ENCODE measurements at places on chromosomes 16 and 17. TPM values are rescaled to one million over a fixed set of nuclear protein-coding genes. Genes with fewer than 3 reads are reported as not detected.

RAI1 gene
- polyA plus RNA-seq = 2.6 TPM

TNFSF13 gene
- polyA plus RNA-seq = 2.1 TPM

AANAT gene
- polyA plus RNA-seq = not detected

GRCh38 chr17:28166478-28166877 lies 124.0 kb downstream of the NLK start:
- DNase-seq = no peak

ARL5C gene
- not detected for polyA plus RNA-seq

NLRC3 gene
- polyA plus RNA-seq = not detected

DNA sequence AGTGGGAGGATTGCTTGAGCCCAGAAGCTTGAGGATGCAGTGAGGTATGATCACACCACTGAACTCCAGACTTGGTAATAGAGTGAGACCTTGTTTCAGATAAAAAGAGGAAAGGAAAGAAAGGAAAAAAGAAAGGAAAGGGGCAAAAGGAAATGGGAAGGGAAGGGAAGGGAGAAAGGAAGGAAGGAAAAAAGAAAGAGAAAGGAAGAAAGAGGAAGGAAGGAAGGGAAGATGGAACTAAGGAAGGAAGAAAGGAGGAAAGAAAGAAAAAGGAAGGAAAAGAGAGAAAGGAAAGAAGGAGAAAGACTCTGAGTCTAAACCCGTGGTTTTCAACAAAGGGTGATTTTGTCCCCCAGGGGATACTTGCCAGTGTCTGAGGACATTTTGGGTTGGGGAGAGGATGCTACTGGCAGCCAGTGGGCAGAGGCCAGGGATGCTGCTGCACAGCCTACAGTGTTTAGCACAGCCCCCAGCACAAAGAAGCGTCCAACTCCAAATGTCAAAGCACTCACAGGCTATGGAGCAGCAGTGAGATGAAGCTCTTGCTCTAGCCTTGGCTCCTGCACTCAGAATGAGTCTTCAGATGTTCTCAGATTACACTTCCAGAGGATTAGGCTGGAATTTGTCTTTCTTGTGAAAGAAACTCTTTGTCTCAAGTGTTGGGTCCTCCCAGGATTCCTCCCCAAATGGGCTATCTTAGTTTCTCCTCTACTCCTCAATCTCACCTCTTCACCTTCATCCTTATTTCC lies 64.2 kb downstream of the BMERB1 start:
- DNase-seq = no peak

- no peak for DNase-seq
Observed at GRCh38 chr16:46873201-46873600, 11.0 kb upstream of the GPT2 start.

SLC12A3 gene
- polyA plus RNA-seq = not detected

HSF5 gene
- not detected for polyA plus RNA-seq

DNA sequence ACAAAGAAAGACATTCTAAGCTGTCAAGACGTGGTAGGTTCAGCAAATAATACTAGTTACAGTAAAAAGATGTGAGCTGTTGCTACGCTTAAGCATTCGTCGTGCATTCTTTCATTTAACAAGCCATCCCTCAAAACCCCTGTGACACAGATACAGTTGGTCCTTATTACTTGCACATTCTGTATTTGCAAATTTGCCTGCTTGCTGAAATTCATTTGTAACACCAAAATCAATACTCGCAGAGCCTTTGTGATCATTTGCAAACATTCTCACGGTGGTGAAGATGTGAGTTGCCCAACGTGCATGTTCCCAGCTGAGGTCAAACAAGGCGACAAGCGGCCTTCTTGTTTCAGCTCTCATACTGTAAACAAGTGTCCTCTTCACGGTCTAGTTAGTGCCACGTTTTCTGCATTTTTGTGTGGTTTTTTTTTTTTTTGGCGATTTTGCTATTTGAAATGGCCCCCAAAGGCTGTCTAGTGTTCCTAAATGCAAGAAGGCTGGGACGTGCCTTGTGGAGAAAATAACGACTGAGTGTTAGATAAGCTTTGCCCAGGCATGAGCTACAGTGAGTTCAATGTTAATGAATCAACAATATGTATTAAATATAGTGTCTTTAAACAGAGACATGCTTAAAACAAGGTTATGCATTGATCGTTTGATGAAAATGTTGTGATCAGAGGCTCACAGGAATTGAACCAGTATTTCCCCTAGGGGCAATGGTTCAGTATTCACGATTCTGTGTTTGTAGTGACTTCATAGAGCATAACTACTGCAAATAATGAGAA lies 84.1 kb downstream of the RAB11FIP4 start:
- no peak for DNase-seq

GRCh38 chr17:29749045-29749825 lies 126.5 kb upstream of the CORO6 start:
- DNase-seq = no peak

DNA sequence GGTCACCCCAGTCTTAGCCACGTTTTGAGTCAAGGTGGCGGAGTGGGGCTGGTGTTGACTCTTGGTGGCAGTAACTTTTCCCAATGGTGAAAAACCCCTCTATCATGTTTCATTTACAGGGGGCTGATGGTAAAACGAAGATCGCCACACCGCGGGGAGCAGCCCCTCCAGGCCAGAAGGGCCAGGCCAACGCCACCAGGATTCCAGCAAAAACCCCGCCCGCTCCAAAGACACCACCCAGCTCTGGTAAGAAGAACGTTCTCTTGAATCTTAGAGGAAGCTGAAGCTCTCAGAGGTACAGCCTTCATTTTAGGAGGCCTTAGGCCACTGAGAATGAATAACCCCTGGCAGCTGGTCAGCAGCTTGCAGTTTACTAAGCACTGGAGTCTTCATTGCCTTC lies 7.7 kb upstream of the STH start:
- no peak for DNase-seq

PRDM7 gene
- not detected for polyA plus RNA-seq

GRCh38 chr17:58414596-58414997 lies 2.7 kb downstream of the RNF43 start:
- DNase-seq = no peak

DNA sequence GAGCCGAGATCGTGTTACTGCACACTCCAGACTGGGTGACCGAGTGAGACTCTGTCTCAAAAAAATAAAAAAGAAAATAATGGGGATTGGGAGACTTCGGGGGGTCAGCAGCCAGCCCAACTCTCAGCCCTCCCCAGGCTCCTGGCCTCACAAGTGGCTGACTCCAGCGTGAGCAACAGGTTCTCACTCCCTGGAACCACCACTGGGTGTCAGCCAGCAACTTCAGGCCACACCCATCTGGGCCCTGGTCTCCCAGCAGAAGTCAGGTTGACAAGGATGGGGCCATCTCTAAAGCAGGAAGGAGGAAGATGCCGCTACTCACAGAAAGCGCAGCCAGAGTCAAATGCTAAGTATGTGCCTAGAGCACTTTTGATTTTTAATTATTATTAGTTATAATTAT lies 139.4 kb downstream of the C16orf78 start:
- DNase-seq = peak; percentile 63

- no peak for DNase-seq
Observed at GRCh38 chr16:67723911-67724305, 4.8 kb upstream of the GFOD2 start.

ARHGDIG gene
- polyA plus RNA-seq = 4.9 TPM

CCL23 gene
- not detected for polyA plus RNA-seq

NKD1 gene
- polyA plus RNA-seq = 0.13 TPM

- DNase-seq = no peak
Observed at GRCh38 chr17:81473019-81473418, 39.6 kb downstream of the ACTG1 start.
